ENCODE measurements at places on chromosomes 4 and X.

DNA sequence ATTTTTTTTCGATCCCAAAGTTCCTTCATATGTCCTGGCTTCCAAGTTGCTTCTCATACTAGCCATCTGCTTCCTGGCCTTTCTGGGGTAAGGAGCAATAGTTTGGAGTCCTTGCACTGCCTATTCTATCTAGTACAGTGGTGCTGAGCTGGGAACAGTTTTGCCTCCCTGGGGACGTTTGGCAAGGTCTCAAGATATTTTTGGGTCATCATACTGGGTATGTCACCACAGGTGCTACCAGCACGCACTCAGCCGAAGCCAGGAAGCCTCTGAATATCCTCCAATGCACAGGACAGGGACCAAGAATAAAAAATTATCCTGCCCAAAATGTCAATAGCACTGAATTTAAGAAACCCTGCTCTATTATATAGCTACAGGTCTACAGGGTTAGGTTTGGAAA, 35.4 kb upstream of the TMSB15B start:
- DNase-seq = no peak

DNA sequence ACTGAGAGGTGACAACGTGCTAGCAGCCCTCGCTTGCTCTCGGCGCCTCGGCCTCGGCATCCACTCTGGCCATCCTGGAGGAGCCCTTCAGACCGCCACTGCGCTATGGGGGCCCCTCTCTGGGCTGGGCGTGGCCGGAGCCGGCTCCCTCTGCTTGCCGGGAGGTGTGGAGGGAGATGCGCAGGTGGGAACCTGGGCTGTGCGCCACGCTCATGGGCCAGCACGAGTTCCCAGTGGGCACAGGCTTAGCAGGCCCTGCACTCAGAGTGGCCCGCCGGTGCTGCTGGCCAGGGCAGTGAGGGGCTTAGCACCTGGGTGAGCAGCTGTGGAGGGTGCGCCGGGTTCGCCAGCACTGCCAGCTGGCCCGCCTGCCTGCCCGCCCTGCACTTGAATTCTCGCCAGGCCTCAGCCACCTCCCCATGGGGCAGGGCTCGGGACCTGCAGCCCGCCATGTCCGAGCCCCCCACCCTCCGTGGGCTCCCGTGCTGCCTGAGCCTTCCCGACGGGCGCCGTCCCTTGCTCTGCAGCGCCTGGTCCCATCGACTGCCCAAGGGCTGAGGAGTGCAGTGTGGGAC, 148.0 kb downstream of the RAPGEF2 start:
- no peak for DNase-seq

- no peak for DNase-seq
These were observed 23.0 kb downstream of the RTL5 start for GRCh38 chrX:72108666-72109065.

- no peak for DNase-seq
These were observed 466.0 kb downstream of the INPP4B start for GRCh38 chr4:142380052-142380602.

DNA sequence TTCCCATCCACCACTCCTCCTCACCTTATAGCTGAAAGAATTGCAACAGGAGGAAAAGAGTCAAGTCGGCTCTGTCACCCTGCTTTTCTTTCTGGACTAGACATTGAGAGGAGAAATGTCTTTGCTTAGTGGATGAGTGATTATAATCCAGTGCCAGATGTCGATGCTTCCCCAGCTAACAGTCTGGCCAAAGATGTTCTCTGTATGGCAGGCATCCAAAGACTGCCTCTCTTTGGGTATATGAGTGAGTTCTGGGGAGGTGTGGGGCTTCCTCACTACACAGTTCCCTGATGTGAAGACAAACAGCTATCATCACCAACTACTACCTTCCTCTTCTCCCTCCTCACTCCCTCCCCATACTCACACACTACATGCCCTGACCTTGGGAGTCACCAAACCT, 90.9 kb downstream of the COMMD8 start:
- no peak for DNase-seq

GRCh38 chr4:3314706-3315260, 22.0 kb downstream of the RGS12 start:
- no peak for DNase-seq

DNA sequence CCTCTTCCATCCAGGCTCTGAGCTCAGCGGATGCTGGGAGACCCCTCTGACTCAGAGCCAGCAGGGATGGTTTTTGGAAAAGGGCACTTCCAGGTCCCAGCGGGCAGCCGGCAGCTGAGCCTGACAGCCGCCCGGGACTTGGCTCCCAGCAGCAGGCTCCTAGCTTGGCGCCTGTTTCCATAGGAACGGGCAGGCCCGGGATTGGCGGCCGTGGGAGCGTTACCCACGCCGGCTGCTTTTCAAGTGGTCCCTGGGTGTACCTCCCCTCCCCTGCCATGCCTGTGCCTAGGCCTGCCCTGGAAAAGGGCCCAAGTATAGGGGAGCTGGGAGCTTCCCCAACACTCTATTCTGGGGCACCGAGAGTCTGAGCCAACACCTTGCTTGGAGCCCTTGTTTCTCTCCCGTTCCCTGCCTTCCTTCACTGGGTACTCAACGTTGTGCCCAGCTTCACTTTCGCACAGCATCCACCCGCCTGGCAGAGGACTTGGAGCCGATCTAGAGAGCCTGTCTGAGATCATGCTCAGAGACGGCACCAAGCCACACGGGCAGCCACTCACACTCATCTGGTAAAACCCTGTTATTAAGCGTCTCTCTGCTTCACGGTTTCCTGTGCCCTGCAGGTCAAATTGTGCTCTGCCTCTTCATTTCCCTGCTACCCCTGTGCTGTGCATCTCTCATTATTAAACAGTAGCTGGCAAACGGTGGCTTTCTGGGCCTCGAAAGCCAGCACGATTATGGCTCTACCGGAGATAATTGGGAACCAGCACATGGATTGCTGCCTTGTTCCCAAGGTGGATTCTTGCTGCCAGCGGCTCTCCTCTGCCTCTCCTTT, 521.5 kb downstream of the BCOR start:
- DNase-seq = no peak

- DNase-seq = no peak
These were observed at the start of gene NAT8L for GRCh38 chr4:2059046-2059725. TSS of gene NAT8L (plus strand) at chr4:2059327. CDS start at chr4:2059512, 185 bp downstream.

DNA sequence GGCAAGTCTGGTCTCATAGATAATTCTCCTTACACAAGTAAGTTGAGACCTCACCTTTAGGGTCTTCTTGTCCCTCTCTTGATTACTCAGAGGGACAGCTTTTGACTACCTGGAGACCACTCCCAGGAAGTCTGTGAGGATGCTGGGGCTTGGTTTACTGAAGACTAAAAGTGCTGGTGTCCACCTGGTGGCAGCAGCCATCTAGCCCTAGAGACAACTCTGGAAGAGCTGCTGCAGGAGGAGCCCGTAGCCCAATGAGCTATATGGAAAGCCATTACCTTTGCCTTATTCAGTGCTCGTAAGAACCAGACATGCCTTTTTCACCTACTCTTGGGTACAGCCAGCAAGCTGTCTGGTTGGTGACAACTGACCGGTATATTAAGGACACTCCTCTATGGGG, 7.3 kb downstream of the FGFBP2 start:
- DNase-seq = no peak

- DNase-seq = no peak
These were observed 47.8 kb downstream of the LHFPL1 start for GRCh38 chrX:112631892-112632291.

GRCh38 chr4:53809816-53810215, 218.5 kb upstream of the LNX1 start:
- no peak for DNase-seq

GRCh38 chr4:119025916-119026661, 109.5 kb upstream of the MYOZ2 start:
- no peak for DNase-seq

- DNase-seq = no peak
These were observed 67.5 kb downstream of the COQ2 start for GRCh38 chr4:83216959-83217683.
